ENCODE measurements at places on chromosomes 16 and 17.

DNA sequence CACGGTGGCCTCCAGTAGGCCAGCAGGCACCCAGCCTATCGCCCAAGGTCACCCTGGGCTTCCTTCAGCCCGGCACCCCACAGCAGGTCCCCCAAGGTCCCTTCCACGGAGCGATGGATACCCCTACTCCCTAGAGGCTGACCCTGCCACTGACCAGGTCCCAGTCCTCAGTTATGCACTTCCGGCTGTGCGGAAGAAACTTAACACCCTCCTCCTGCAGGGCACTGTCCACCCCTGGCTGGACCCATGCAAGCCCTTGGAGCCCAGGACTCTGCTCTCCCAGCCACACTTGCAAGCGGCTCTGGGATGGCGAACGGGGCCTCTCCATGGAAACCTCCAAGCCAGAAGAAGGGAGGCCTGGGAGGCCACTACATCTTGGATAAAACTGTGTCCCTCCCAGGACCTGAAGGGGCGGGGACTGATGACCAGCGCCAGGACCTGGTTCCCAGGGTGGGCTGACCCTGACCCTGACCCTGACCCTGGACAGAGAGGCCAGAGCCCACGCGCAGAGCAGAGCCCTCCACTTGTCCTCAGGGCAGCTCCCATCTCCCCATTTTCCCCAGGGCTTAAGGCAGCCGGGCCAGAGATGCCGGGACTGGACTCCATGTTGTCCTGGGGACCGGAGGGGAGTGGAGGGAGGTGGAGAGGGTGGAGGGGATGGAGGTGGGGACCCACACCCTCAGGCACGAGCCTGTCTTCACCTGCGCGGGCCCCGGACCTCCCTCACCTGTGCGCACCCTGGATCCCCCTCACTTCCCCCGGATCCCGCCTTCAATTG lies 734 bp downstream of the CEP131 start:
- DNase-seq, result no peak

DNA sequence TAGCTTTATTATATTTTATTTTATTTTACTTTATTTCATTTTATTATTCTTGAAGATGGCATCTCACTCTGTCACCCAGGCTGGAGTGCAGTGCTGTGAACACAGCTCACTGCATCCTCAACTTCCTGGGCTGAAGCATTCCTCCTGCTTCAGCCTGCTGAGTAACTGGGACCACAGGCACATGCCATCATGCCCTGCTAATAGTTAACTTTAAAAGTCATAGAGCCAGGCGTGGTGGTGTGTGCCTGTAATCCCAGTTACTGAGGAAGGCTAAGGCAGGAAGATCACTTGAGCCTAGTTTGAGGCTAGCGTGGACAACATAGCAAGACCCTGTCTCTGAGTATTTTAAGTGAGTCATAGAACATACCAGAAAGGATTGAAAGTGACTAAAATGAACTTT lies 38.7 kb downstream of the ESRP2 start:
- no peak for DNase-seq

- no peak for DNase-seq
These were observed 1.2 kb downstream of the MAF start for GRCh38 chr16:79599256-79599836.

GRCh38 chr17:31579265-31579664 lies 187.8 kb downstream of the RAB11FIP4 start:
- DNase-seq, result no peak

- no peak for DNase-seq
These were observed 13.3 kb upstream of the FOXF1 start for GRCh38 chr16:86496929-86497461.

DNA sequence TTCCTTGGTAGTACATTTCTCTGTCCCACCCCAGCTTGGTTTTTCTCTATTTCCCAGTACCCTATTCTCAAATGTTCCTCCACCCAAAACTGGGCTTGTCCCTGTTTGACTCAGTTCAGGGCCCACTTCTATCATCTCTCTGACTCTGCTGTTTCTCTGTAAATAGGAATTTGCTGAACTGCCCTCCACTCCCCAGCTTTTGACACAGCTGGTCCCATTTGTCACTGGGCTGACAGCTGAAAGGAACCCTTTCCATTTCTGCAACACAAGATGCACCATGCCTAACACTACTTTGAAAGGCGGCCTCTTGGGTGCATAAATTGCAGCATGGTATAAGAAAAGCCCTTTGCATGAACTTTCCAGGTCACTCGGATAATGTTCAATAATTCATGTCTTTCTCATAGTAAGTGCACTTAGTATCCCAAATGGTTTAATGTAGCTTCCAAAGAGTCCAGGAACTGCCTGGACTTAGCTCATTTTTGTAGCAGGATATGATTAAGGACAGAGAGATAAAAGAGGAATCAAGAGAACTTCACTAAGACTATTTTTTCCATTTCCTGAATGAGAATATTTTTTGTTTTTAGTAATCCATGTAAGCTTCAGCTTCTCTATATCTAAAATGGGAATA lies 256.7 kb downstream of the CDH11 start:
- no peak for DNase-seq
